ENCODE measurements at places on chromosomes 12 and 14. TPM values are rescaled to one million over a fixed set of nuclear protein-coding genes. Genes with fewer than 3 reads are reported as not detected.

VPS37B gene
- 15.5 TPM for total RNA-seq

NKX2-1 gene
- total RNA-seq, result not detected

RNU7-1 gene
- total RNA-seq, result not detected

FGF23 gene
- total RNA-seq, result not detected

KCNJ8 gene
- 56.5 TPM for total RNA-seq

REM2 gene
- total RNA-seq, result not detected

SLC25A21 gene
- 0.24 TPM for total RNA-seq

SLCO1C1 gene
- total RNA-seq, result 4.2 TPM

KRT74 gene
- total RNA-seq, result not detected
